M059J (cell line): ENCODE measurements at places on chromosomes 16 and 17. TPM values are rescaled to one million over a fixed set of nuclear protein-coding genes. Genes with fewer than 3 reads are reported as not detected.

- no peak for DNase-seq
These were observed 56.5 kb downstream of the RNF213 start for GRCh38 chr17:80316927-80317705.

EPOP gene
- total RNA-seq: 1.8 and 4.7 TPM in 2 replicates

ST6GALNAC1 gene
- total RNA-seq: not detected in 2 replicates

KRTAP1-1 gene
- not detected in 2 replicates for total RNA-seq

- DNase-seq: peak; percentile 43
These were observed 20.5 kb downstream of the EFTUD2 start for GRCh38 chr17:44878627-44879221.

- DNase-seq: no peak
These were observed 64.4 kb downstream of the CRISPLD2 start for GRCh38 chr16:84884246-84884595.

- peak; percentile 65 for DNase-seq
These were observed 9.5 kb downstream of the SLC6A4 start for GRCh38 chr17:30225919-30226553.

PRR15L gene
- not detected in 2 replicates for total RNA-seq

NUPR1 gene
- total RNA-seq: 1.1 and 3.5 TPM in 2 replicates

DNA sequence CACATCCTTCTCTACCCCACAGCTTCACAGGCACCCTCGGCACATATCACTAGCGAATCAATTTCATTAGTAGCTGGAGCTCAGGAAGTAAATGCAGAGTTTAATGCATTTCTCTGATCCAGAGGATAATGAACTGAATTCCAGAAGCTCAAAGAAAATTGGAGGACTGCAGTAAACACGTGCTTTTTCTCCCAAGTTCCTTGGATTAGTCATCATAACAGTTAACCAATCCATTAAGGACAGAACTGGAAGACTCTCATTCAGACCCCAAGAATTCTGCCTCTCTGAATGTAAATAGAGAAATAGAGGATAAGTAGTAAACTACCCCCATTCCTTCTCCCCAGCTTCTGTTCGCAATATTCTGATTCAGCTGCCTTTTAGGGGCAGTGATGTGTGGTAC lies 40.7 kb downstream of the DUSP14 start:
- DNase-seq: no peak

DPEP1 gene
- total RNA-seq: 0.79 TPM in 1 of 2 replicates, not detected in the other

DNA sequence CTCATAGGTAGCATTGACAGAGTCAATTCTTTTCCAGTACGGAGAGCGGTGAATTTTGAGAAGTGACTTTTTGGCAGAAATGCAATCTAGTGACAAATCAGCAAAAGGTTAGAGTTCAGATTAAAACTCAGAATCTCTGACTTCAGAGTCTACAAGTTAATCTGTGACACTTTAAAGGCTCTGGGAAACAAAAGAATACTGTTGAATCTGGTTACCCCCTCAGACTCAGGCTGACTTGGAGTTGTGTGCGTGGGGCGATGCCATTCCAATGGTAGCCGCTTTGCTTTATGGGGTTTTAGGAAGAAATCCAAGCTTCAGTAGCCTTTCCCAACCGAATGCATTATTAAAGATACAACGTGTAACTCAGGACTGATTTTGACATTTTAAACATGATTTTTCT lies 118.2 kb downstream of the CDH13 start:
- DNase-seq: no peak

DNA sequence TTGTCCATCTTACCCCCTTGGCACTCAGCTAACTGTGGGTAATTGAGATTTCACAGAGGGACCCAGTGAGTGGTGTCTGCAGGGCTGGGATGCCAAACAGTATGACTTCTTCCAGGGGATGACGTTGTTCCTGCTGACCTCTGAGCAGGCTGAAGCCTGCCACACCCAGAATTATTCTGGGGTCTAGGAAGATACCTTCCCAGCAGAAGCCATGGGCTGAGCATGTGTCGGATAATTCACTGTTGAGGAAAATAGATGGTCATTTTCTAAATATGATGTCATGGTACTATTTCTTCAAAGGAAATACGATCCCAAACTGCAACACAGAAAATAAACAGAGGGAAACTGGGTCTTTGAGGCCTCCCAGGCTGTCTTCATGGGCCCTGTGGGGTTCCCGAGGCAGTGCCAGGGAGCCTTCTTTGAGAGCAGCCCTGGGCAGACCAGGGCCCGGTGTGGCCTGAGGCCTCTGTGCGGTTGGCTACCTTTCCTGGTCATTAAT lies 17.4 kb downstream of the WNT9B start:
- DNase-seq: peak; percentile 12

OMG gene
- not detected in 2 replicates for total RNA-seq

DNA sequence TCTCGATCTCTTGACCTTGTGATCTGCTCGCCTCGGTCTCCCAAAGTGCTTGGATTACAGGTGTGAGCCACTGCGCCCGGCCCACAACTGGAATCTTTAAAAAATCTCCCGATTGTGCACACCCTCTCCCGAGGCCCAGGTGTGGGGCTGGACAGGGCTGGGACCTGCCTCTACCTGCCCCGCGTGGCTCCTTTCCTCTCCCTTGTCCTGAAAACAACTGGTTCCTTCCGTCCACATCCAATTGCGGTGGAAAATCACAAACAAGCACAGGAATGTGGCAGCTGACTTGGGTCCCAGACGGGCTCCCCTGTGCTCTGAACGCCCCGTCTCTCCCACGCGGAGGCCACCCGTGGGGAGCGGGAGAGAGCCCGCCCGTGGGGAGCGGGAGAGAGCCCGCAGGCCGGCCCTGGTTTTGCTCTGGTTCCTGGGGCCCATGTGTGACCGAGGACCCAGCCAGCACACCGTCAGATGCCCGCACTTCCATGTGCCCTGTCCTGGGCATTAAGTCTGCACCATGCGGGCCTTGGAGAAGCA lies 3.0 kb upstream of the TMEM204 start:
- no peak for DNase-seq

- no peak for DNase-seq
These were observed 101.2 kb upstream of the GNAO1 start for GRCh38 chr16:56090076-56090475.

GRCh38 chr16:74186561-74186971 lies 110.0 kb upstream of the PSMD7 start:
- no peak for DNase-seq
